Muscle of arm (tissue), 14 donors: ENCODE measurements at places on chromosomes 16 and 17. TPM values are rescaled to one million over a fixed set of nuclear protein-coding genes. Genes with fewer than 3 reads are reported as not detected.

The CDH8 gene
- polyA plus RNA-seq: 1.4 TPM

The CBFA2T3 gene
- not detected for polyA plus RNA-seq

The WNK4 gene
- 0.35 TPM for polyA plus RNA-seq

GRCh38 chr17:81432941-81433340 lies 37.7 kb downstream of the BAHCC1 start:
- DNase-seq: no peak

- DNase-seq: no peak
Observed at GRCh38 chr17:47243737-47244598, 9.7 kb upstream of the ITGB3 start.

DNA sequence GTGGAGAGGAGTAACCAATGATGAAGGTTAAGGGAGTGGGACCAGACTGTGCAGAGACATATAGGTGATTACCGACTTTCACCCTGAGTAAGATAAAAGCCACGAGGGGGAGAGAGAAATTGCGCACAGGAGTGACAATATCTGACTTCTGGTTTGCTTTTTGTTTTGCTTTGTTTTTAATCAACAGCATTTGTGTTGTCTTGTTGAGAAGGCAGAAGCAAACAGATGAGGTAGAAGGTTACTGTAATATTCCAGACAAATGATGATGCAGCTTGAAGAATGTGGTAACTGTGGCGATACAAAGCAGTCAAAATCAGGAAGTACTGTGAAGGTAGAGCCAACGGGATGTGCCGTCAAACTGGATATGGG lies 7.5 kb downstream of the PELP1 start:
- DNase-seq: no peak
